ENCODE measurements at places on chromosomes 2 and 18.
A peak's percentile ranks its signal among the peaks of the same experiment; 100 is the strongest.

GRCh38 chr2:176187200-176187898 is 1.1 kb upstream of the HOXD1 start:
- no peak for DNase-seq

DNA sequence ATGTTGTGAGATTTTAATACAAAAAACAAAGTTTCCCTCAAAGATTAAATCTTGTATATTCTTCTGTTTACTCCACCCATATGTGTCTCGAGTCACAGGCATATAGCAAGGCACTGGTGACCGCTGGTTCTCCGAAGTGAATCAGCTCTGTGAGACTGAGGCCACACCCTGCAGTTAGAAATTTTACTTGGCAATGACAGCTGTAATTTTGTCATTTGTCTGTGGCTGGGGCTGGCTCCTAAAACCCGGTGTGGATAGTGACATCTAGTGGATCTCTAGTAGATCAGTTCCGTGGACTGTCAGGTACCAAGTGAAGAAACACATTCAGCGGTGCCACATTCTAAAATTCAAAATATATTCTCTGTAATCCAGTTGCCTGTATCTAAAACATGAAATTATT is 278.0 kb downstream of the NEDD4L start:
- DNase-seq = no peak

DNA sequence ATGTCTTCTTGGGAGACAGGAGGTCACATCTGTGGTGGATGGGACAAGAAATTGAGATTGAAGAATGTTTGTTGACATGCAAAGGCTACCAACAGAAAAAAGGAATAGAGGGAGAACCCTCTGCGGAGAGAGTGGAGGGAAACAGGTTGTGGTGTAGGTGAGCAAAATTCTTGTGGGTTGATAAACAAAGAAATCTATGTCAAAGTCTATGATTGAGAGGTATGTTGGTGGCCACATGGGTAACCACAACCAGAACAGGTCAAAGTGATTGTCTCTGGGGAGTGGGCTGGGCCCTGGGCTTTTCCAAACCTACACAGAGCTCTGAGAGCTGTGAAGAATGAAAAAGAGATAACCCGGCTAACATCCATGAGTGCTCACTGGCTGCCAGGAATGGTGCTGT is 62.8 kb upstream of the NCK2 start:
- DNase-seq = no peak

- DNase-seq = no peak
These were observed 114.6 kb upstream of the TEX51 start for GRCh38 chr2:126784045-126784444.

DNA sequence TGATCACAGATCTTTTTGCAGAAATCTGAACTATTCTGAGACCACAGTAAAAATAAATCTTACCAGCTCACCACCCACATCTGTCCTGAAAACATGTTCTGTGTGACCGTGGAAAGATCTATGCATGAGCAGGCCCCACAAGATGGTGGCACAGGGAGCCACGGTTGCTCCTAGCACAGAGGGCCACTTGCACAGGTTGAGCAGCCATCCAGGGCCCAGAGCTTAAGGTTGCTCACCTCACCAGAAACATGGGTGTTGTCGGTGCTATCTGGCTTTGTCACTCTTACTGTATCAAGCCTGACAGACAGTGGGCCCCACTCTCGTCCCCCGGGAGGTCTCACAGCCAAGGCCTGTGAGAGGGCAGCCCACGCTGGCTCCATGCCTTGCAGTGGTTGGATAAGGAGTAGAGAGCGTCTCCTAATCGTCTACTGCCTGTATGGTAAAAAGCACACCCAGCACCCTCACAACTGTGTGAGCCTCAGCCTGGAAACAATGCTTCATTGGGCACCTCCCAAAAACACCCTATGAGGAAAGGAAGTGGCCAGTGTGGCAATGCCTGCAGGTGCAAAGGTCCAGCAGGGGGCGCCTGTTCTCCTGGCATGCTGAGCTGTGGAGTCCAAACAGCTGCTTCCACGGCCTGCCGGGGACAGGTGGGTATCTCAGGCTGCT is 19.6 kb downstream of the TUBB6 start:
- peak; percentile 52 for DNase-seq

DNA sequence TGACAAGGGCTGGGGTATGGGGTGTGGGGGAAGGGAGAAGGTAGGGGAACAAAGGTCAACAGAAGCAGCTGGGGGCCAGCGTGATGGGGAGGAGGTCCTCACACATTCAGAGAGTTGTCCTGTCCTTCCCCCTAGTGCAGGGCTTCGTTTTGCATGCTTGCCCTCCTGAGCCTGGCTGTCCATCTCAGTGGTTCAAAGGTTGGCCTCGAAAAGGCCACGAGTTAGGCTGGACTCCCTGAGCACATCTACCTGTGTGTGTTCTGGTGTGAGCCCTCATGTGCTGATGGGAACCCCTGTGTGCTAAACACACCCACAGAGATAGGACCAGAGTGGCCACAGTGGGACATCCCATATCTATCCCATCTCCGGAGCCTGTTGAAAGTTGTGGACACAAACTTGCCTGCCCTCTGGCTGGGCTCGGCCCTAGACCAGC is 51.9 kb downstream of the EPAS1 start:
- no peak for DNase-seq

GRCh38 chr2:170509452-170510193 is 205.5 kb upstream of the SP5 start:
- DNase-seq = no peak

- DNase-seq = no peak
These were observed 156.3 kb upstream of the HS6ST1 start for GRCh38 chr2:128474962-128475361.

GRCh38 chr18:53165770-53166169 is 825.8 kb downstream of the DCC start:
- DNase-seq = no peak

DNA sequence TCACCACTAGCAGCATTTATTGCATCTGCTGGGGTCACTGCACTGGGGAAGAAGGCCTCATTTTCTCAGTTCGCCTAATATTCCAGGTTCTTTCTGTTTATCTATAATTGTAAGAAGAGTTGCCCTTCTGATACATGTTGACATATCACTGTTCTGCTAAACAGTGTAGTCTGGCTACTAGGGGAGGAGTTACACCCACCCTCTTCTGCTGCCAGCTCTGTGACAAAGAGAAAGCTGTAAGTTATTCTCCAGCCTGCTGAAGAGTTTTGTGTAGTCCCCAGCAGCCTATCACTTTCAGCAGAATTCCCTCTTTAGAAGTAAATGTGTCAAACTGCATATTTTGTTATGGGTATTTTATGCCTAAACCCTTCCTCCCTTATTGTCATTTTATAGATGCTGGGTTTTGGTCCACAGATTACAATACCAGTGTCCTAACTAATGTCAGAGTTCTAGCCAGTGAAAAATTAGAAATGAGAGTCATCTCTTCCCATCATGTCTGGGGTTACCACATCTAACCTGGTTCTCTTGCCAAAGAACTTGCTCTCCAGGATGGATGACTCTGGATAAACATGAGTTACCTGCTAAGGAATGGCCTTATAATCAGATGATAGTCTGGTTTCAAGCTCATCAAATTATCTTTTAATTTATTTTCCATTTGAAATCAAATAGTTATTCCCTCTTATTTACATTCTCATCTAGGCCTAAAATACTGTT is 5.6 kb upstream of the MBOAT2 start:
- DNase-seq = no peak

DNA sequence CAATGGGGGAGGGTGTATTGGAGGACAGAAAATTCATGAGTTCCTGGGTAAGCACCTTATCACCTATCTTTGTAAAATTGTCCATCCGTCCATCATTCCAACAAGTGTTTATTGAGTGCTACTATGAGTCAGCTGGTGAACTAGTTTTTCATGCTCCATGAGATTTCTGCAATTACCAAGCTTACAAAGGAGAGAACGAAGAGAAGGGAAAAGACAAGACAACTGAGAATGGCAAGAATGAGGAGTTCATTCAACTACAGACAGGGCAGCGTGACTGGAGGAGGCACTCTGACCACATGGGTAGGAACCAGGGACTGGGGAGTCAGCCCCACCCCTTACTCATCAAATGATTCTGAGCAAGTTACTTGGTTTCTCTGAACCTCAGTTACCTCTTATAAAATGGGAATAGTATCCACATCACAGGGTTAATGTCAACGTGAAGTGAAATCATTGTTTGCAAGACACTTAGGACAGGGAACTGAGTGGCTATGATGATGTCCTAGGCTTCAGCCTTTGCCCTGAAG is 18.6 kb upstream of the TXNDC2 start:
- DNase-seq = no peak

DNA sequence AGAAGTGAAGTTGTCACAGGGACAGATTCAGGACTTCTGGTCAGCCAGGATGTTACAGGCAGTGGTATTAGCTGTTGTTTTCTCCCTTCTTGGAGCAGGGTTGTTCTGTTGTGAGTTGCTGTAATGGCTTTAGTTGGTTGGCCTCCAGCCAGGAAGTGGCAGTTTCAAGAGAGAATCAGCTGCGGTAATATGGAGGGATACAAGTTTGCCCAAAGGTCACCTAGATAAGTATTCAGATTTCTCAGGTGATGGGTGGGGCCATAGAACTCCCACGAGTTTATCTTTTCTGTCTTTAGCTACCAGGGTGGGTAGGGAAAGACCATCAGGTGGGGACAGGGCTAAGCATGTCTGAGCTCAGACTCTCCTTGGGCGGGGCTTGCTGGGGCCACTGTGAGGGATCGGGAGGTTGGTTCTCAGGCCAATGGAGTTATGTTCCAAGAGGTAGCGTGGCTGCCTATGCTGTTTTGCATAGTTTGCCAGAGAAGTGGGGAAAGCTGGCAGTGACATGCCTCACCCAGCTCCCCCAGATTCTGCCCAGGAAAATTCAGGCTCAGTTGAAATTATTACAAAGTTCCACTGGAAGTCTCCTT is 640.4 kb upstream of the CHAC2 start:
- DNase-seq = no peak

GRCh38 chr2:173419506-173419905 is 64.8 kb downstream of the CDCA7 start:
- DNase-seq = no peak

GRCh38 chr2:158967114-158967730 is 1.2 kb upstream of the TANC1 start:
- no peak for DNase-seq

DNA sequence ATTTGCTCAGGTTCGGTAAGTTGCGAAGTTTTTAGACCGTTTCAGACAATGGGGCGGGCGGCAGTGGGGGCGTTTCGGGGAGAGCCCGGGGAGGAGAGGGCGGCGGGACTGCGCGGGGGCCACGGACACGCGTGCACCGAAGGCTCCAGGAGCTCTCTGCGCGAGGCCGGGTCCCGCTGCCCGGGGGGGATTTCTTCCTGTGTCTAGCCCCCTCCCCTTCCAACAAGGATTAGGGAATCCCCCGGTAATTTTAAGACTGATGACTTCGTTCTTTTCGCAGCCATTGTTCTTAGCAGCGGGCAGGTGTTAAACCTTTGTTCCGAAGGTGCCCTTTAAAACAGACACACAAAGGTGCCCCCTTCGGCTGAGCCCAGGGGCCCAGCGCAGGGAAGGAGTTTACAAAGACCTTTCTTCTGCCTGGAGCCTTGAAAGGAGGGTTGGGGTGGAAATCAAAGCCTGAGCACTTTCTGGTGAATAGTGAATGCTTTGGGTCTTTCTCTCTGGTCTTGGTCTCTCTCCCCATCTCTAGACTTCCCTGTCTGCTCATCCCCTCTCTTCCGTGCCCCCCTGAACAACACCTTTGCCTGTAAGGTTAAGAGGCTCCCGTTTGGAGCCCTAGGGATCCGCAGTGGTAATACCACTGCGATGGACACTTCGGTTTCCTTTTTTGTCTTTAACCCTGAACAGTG is 2.1 kb downstream of the TRIB2 start:
- DNase-seq = no peak

DNA sequence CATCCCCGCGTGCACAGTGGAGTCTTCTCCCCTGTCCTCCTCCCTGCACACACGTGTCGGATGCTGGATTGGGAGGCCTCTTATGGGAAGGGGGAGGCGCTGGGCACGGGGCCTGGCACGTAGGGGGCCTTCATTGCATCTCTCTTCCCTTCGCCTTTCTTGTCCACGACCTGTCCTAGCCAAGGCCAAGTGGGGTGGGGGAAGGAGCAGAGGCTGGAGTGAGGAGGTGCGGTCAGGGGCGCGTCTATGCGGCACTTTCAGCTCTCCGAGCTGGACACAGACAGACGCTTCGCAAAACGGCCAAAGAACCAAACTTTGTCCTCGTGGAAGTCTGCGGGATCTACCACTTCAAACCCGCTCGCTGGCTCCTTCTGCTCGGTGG is 13.4 kb downstream of the ALPG start:
- no peak for DNase-seq

DNA sequence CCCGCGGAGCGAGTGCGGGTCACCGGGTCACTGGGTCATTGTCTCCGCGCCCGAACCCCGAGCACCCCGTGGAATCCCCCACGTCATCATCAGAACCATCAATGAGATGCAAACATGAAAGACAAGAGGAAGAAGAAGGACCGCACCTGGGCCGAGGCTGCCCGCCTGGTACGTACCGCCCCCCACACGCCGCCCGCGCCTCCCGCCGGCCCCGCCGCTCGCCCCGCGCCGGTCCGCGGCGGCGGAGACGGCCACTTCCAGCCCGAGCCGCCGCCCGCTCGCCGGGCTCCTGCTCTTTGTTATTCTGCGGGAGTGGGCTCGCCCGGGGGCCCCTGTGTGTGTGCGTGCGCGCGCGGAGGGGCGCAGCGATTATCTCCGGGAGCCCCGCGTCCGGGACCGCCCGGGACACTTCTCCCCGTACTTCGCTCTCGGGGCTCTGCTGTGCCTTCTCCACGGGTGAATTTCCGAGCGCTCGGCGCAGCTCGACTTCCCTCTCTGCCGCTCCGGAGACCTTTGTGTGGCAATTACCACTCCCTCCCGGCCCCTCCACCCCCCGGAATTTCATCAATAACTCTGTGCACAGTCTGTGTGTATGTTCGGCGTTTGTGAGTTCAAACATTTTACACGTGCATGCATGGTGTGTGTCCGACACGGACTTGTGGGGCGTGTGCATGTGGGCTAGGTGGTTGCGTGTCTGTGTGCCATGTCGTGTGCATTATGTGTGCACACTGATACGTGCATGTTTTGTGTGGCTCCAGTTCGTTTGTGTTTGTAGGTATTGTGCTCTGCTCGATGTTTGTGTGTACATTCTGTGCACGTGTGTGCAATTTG is 714 bp downstream of the ASXL3 start:
- no peak for DNase-seq

- DNase-seq = no peak
These were observed 8.3 kb downstream of the TM4SF20 start for GRCh38 chr2:227370791-227371312.

DNA sequence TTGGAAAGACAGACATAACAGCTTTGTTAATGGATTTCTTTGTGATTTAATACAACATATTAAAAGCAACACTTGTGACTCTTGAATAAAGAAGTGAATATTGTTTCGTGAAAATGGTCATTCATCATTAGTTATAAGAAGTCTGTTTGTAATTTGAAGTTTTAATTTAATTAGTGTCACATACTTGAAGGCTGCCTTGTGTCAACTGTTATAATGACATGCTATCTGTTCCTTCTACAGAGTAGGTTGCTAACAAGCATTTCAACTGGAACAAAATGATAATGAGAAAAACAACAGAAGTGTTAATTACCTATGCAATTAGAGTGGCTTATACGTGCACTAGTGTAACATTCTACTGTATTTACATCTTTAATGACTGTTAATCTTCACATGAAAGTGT is 624.7 kb downstream of the LRP1B start:
- DNase-seq = no peak
